ENCODE measurements at places on chromosomes 4 and X.

DNA sequence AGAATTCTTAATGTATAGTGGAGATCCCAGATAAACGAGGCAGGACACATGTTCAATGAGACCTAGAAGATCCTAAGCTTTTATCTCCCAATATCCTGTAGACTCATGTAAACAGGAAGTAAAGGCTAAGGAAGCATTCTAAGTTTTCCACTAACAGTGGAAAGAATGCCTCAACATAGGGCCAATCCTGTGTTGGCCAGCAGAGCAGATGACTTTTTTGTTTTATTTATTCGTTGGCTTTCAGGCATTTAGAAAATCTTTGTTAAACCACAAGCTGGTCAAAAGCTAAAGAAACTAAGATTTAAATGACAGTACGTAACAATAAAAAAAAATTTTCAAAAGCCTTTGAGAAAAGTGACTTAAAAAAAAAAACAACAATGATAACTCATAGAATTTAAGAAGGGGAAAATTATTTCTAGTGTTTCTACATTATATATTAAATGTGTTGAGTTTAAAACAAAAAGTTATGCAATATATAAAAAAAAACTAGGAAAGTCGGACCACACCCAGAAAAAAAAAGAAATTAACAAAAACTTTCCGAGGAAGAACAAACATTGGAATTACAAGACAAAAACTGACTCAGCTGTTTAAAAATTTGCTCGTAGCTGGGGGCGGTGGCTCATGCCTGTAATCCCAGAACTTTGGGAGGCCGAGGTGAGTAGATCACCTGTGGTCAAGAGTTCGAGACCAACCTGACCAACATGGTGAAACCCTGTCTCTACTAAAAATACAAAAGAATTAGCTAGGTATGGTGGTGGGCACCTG lies 759.3 kb downstream of the FSTL5 start:
- no peak for DNase-seq

DNA sequence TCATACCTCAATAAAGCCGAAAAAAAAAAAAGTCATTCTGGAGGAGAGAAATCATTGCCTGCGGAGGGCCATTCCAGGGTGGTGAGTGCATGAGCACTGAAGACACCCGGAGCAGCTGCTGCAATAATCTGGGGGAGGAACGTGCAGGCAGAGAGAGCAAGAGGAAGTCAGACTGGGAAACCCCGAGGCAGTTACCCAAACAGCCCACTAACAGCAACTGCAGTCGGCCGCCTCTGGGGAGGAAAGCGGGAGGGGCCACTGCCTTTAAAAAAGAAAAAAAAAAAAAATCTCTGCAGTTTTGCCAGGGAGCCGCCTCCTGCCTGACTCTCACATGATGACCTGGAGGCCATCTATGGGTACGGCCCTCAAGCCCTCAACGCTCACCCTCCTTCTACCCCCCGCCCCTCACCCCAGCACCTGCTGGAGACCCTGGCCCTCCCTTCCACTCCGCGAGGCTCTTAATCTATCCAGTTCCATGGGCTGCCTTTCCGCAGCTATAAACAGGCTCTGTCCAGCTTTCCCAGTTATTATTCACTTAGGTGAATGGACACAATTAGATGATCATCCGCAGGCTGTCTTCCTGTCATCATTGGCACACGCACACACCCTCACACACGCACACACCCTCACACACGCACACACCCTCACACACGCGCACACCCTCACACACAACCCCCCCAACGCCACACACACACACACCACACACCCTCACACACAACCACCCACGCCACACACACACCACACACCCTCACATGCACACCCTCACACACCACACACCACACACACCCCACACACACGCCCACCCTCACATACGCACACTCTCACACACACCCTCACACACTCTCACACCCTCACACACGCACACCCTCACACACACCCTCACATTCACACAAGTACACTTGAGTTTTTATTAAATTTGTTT lies 3.4 kb upstream of the AVPR2 start:
- peak; percentile 56 for DNase-seq

DNA sequence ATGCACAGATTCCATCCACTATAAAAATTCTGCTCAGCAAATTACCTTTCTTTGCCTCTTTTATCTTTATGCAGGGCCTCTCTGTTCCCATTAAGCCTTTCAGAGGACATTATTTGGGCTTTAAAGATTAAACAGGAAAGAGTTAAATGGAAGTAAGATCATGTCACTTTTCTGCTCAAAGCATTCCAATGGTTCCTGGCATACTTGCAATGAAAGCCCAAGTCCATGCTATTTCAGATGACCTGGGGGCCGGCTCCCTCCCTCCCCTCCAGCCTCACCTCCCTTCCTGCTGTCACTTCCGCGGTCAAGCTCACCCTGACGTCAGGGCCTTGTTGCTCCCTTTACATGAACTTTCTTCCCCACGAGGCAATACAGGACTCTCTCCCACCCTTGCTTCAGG lies 125.5 kb downstream of the C4orf51 start:
- no peak for DNase-seq

GRCh38 chr4:95102162-95102790 lies 344.5 kb downstream of the BMPR1B start:
- no peak for DNase-seq

DNA sequence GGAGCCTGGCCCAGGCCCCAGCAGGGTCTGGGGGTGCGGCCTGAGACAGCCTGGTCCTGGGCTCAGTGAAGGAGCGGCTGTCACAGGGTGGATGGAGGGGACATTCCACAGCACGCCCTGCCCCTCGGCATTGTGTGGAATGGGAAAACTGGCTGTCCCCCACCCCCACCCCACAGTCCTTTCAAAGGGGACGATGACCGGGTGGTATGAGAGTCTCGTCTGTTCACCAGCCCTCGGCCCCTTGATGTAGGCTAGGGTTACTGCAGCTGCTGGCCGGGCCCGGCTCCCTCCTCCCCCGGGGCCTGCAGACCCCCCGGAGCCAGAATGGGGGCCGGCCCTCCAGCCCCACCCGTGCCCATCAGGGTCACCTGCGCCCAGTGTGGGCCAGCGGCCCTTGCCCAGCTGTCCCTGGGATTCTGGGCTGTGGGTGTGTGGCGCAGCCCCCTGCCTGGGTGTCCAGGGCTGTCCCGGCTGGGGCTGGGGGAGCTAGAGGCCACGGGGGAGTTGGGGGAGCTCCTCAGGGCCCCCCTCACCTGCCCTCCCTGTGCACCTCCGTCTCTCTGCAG lies 11.7 kb downstream of the FGFRL1 start:
- DNase-seq: no peak

DNA sequence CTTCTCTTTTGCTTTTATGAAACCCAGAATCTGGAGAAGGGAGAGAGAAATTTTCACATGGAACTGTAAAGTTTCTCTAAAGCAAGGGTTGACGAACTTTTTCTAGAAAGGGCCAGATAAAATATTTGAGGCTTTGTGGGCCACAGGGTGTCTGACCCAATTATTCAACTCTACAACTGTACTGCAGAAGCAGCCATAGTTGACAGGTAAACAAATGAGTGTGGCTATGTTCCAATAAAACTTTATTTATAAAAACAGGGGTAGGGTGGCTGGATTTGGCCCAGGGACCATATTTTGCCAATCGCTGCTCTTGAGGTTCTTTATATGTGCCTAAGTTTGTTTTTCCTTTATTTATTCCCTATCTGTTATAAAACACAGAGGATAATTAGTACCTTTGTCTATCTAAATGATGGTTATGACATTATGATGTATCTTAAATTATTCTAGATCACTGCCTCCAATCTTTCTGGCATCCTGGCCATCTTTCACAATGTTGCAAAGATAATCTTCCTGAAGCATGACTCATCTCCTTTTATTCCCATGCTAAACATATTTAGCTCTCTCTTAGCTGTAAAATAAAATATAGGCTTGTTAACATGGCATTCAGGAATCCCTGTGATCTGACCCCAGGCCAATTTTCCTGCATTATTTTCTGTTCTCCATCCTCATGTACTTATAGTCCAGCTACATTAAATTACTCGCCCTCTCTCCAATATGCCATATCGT lies 106.8 kb upstream of the CBLL2 start:
- no peak for DNase-seq

GRCh38 chr4:32645653-32646052 lies 1925.5 kb downstream of the PCDH7 start:
- no peak for DNase-seq

- no peak for DNase-seq
Measured at GRCh38 chr4:77084019-77084639, 8.3 kb upstream of the CCNI start.

- DNase-seq: no peak
Measured at GRCh38 chr4:76197971-76198410, 15.6 kb downstream of the SCARB2 start.

DNA sequence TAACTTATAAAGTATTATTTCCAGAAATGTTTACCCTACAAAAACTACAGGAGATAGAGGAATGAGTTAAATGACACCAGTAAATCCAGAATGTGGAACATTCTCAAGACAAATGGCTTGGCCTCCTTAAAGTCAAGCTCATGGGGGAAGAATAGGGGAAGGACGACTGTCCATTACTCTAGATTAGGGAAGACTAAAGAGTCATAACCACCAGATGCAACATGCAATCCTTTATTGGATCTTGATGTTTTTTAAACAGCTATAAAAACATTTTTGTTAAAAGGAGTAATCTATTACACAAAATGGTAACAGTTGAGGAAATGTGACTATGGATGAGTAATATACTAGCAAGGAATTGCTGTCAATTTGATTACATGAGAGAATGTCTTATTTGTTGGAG lies 11.1 kb downstream of the ACOT9 start:
- no peak for DNase-seq

- DNase-seq: no peak
Measured at GRCh38 chr4:147933316-147933715, 201.4 kb downstream of the ARHGAP10 start.

DNA sequence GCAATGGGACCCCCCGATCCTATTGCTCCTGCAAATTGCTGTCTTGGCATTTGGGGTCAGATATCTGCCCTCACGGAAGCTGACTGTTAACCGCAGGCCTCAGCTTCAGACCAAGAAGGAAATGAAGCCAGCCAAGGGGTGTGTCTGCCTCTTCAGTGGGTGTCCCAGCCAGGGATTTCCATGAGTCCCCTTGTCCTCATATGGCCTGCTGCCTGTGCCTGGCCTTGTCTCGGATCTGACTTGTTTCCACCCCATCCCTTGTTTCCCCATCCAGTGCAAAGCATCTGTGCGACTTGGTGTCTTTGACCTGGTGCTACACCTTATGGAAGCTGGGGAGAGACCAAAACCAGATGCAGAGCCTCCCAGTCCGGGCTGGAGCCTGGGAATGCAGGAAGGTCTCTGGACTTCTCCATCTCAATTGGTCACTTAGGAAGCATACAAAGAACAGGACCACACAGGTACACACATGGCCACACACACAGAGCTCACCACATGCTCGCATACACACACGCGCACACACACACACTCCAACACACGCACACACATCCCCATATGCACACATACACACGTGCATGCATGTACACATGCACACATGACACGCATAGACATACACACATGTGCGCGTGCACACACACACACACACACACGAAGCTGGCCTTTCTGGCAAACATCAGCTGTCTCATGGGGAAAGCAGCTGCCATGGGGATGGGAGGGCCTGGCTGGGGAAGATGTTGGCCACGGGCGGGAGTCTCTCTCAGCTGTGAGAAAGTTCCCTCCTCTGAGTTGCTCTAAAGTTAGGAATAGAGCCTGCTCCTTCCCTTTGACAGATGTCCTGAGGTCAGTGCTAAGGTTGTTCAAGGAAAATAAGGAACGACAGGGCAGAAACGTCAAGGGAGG lies 65.5 kb downstream of the CRMP1 start:
- DNase-seq: no peak

GRCh38 chr4:140027101-140027500 lies 126.9 kb downstream of the MAML3 start:
- no peak for DNase-seq

- DNase-seq: no peak
Measured at GRCh38 chrX:44343412-44344141, at the start of gene EFHC2. EFHC2 (minus strand) TSS chrX:44343672; CDS start chrX:44343588, 84 bp downstream.

DNA sequence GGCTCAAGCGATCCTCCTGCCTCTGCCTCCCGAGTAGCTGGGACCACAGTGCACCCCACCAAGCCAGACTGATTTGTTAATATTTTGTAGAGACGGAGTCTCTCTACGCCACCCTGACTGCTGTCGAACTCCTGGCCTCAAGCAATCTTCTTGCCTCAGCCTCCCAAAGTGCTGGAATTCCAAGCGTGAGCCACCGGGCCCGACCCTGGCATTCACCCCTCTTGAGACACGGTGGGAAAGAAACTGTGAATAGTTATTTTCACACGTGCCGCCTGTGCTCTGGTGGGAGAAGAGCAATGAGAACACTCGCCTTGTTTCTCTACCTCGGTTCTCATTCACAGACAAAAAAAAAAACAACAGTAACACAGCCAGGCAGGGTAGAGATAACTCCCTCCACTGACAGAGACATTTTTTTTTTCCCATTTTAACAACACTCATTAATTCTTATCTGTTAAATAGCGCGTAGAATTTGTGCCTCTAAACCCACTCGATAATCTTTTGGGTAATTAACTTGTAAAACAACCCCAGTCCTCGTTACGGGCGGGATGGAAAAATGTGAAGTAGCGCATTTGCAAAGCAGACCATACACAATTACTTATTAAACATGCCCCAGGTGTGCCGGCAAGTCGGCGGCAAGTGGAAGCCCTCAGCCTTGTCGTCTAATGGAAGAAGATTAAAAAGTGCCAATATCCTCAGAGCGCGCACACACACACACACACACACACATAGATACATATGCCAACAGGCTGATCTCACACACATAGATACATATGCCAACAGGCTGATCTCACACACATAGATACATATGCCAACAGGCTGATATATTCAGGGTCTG lies 103.3 kb downstream of the DHRSX start:
- no peak for DNase-seq

- DNase-seq: no peak
Measured at GRCh38 chr4:23166407-23166806, 473.7 kb downstream of the GBA3 start.

DNA sequence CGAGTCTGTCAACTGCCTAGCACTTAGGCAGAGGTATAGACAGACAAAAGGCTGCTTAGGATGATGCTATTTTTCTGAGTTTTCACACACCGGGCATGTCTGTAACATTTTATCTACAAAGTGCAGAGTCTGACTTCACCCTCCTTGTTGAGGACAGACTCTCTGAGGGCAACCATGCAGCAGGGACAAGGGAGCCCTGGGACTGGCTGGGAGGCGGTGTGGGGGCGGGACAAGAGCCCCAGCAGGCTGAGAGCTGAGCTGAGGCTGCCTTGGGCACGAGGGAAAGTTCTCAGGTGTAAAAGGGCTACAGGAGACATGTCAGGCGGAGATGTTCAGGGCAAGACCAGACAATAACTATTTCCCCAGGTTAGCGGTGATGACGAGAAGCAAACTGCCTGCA lies 81.6 kb downstream of the GATB start:
- DNase-seq: no peak

- peak; percentile 2 for DNase-seq
Measured at GRCh38 chrX:102892103-102892502, 45.0 kb upstream of the RAB40AL start.

GRCh38 chr4:180539284-180539683 lies 1703.9 kb upstream of the TENM3 start:
- DNase-seq: no peak
